Ovary (tissue), 10 donors: ENCODE measurements at places on chromosomes 5 and 9.

GRCh38 chr5:84327591-84327990 lies 57.1 kb downstream of the EDIL3 start:
- no peak for DNase-seq

DNA sequence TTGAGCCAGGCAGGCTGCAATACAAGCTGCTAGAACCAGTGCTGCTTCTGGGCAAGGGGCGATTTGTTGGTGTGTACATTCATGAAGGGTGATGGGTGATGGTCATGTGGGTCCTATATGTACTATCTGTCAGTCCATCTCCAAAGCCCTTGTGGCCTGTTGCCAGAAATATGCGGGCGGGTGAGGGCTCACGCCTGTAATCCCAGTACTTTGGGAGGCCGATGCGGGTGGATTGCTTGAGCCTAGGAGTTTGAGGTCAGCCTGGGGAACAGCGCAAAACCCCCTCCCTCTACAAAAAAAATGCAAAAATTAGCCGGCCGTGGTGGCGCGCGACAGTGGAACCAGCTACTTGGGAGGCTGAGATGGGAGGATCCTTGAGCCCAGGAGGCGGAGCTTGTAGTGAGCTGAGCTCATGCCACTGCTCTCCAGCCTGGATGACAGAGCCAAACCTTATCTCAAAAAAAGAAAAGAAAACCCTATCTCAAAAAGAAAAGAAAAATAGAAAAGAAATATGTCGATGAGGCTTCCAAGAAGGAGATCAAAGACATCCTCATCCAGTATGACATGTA lies 45.0 kb upstream of the KLF4 start:
- DNase-seq, result no peak

DNA sequence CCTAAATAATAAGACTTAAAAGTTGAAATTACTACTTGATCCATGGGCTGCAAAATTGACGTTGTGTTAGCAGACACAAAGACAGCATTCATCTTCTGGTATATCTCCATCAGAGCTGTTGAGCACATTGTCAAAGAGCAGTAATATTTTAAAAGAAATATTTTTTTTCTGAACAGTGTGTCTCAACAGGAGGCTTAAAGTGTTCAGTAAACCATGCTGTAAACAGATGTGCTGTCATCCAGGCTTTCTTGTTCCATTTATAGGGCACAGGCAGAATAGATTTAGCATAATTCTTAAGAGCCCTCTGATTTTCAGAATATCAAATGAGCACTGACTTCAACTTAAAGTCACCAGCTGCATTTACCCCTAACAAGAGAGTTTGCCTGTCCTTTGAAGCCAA lies 29.7 kb upstream of the CCNH start:
- DNase-seq, result no peak

DNA sequence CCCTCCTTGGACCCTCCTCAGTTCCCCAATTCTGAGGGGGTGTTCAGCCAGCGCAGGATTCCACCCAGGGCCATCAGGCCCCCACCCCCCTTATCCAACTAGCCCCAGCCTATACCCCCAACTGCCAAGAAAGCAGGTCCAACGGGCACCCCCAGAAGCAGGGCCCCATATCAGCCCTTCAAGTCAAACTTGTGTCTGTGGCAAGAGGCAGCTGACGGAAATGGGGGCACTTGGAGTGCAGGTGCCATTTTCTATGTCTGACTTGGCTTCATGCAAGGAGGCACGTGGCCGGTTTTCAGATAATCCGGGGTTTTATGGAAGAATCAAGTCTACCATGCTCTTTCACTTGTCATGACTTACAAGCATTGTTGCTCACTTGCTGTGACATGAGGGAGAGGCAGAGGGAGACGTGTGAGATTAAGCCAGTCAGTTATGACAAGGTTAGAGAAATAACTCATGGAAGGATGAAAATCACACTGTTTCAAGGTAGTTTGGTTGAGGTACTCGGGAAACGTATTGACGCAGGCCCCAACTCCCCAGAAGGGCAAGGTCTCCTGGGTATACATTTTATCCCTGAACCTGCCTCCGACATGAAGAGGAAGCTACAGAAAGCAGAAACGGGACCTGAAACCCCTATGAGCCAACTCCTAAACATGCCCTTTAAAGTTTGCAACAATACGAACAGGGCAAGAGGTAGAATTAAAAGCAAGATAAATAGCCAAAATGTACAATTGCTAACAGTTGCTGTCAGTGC lies 26.5 kb upstream of the CLPTM1L start:
- DNase-seq, result no peak

DNA sequence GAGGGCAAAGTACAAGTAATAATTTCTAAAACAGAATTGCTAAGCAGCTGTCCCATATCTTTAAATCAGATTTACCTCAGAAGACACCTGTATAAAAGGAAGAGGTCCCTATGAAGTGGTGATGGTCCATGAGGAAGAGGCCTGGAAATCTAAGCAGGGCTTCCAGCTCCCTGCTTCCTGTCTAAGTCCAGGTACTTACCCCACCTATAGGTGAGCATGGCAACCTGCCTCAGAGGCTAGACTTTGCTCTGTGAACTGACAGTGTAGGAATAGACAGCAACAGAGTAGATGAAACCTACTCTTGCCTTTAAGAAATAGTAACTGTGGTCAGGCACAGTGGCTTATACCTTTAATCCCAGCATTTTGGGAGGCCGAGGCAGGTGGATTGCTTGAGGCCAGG lies 55.8 kb upstream of the ARRDC3 start:
- no peak for DNase-seq

- no peak for DNase-seq
Observed at GRCh38 chr5:107301999-107302398, 368.7 kb downstream of the EFNA5 start.

GRCh38 chr9:134293611-134294152 lies 32.6 kb upstream of the RXRA start:
- DNase-seq, result no peak

DNA sequence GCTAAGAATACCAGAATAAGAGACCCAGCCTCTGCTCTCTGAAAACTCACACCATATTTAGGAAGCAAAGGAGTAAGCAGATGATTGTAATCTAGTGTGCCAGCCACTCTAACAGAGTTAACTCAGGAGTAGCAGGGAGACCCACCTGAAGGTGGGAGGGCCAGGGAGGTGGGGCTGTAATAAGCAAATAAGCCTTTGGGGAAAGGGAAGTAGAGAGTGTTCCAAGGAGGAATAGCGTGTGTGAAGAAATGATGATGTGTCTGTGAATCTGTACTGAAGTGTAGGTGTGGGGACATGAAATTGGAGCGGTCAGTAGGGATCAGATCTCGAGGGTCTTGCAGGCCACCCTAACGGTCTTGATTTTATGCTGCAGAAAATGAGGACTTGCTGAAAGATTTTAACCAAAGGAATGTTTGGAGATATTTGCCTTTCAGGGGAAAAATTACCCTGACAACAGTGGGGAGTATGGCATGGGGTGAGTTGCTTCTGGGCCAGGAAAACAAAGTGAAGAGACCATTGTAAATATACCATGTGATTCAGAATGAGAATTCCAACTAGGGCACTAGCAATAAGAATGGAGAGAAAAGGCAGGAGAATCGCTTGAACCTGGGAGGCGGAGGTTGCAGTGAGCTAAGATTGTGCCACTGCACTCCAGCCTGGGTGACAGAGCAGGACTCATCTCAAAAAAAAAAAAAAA lies 44.1 kb upstream of the FSD1L start:
- DNase-seq, result no peak

- no peak for DNase-seq
Observed at GRCh38 chr9:125908136-125908535, 161.0 kb downstream of the PBX3 start.

- no peak for DNase-seq
Observed at GRCh38 chr9:25350011-25350410, 328.2 kb downstream of the TUSC1 start.

GRCh38 chr5:179262126-179262920 lies 82.9 kb downstream of the ADAMTS2 start:
- DNase-seq, result no peak

DNA sequence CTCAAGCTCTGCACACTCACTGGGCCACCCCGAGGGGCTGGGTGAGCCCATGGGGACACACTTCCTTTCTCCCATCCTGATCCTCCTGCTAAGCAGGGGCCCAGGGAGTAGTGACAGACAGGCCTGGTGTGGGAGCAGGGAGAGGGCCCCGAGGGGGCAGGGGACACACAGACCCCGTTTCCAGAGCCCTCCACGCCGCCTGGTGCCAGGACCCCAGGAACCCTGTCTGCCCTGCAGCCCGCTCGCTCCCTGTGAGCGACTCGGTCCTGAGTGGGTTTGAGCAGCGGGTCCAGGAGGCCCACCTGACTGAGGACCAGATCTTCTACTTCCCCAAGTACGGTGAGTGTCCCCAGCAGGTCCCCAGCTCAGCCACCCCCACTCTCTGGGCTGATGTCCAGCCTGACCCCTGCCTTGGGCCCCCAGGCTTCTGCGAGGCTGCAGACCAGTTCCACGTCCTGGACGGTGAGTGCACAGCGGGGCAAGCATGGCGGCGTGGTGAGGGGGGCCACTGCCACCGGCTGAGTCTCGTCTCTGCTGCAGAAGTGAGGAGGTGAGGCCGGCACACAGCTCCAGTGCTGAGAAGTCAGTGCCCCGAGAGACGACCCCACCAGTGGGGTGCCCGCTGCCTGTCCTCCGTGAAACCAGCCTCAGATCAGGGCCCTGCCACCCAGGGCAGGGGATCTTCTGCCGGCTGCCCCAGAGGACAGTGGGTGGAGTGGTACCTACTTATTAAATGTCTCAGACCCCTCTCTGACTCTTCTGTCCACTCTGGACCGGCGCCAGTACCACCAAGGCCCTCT lies 1.4 kb downstream of the C8G start:
- no peak for DNase-seq

DNA sequence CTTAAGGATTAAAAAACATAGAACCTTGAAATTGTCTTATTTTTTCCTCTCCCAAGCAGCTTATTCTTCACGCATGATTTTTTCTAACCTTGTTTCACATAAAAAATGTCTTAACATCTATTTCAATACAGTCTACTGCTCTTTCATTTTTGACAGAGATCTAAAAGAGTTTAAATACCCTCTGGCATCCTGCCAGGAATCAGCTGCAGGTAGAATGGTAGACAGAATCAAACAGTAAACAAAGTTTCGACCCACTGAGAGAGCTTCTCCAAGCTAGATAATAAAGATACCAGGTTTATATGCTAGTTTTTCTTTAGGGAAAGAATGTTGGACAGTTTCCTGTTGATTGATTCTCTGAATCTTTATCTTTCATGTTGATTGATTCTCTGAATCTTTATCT lies 555.8 kb upstream of the CDH9 start:
- no peak for DNase-seq

GRCh38 chr9:108552459-108553040 lies 303.2 kb downstream of the ACTL7B start:
- no peak for DNase-seq

DNA sequence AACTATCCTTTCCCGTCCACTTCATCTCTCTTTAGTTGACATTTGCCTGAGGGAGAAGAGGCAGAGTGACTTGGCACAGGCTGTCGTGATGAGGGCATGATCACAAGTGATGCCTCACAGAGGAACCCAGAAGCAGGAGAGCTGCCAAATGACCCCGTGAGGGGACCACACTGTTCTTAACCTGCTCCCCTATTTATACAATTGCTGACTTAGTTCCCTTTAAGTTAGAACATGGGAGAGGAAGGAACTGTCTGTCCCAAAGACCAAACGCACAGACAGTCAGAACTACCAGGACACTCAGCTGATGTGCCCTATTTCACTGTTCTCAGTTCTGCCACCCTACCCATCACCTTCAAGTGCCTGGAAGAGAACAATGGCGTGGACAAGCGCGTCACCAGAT lies 73.7 kb downstream of the SLC1A3 start:
- DNase-seq, result no peak

DNA sequence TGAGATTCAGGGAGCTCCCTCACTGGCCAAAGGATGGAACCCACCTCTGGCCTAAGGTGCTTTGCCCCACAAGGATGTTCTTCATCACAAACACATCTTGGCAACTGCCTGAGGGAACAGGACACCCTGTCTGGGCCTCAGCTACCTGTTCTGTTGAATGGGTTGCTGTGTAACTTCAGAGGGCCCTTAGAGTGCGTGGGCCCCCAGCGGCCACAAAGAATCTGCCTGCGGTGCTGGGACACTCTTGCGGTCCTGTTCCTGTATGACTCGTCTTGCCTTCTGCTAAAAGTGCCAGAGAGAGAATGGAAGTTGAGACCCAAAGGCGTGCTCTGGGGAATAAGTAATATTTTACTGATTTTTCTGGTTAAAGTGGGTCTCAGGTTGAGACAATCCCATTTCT lies 14.1 kb upstream of the RPL26L1 start:
- no peak for DNase-seq

DNA sequence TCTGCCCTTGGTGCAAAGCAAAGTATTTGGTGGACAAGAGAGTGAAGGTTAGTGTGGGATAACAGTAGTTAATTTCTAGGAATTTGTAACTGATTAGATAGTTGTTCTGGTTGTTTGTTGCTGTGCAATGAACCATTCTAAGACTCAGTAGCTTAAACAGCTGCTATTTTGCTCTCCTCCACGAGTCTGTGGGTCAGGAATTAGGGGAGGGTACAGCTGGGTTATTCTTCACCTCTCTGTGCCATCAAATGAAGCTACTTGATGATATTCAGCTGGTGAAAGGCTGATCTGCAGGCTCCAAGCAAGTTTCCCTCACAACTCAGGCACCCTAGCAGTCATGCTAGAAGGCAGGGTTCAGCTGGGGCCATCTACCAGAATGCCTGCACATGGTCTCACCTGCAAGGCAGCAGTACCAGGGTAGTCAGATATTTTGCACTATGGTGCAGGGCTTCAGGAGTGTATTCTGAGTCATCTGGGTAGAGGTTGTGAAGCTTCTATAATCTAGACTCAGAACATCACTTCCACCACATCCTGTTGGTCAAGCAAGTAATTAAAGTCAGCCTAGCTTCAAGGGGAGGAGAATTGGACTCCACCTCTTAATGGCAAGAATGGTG lies 159.5 kb upstream of the SLC28A3 start:
- DNase-seq, result no peak

DNA sequence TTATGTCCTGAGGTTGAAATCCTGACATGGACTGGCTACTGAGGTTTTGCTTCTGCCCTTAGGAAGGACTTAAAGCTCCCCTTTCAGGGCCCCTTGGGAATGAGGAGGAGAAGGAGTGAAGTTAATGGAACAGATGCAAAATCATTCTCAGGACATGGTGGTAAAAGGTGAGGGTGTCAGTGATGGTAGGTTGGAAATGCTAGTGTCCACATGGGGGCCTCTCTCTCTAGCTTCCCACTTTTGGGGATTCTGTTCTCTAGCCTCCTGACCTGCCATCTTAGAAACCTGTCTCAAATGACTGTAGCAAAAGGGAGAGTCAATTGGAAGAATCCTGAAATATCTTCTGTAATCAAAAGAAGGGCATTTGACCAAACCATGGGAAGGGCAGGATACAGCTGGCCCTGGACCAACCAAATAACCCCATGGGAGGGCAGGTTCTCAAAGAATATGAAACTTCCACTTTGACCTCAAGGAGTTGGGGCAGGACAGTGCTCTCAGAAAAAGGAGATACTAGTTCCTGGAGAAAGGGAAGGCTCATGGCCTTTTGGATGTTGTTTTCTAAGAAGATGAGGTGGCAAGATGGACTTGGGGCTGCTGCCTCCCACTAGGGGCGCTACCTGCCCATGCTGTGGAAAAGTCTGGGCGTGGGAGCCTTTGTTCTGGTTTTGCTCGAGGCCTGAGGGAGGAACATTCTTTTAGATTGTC lies 21.2 kb upstream of the MLANA start:
- DNase-seq, result no peak
